ENCODE measurements at places on chromosomes 5 and 9. TPM values are rescaled to one million over a fixed set of nuclear protein-coding genes. Genes with fewer than 3 reads are reported as not detected.

FAM221B gene
- total RNA-seq, result not detected

TAF11L6 gene
- not detected for total RNA-seq

IGIP gene
- 1.0 TPM for total RNA-seq

PNPLA7 gene
- 1.1 TPM for total RNA-seq

COMMD10 gene
- 36.7 TPM for total RNA-seq

TRAF1 gene
- total RNA-seq, result 4.2 TPM

PIP5K1B gene
- total RNA-seq, result not detected

KIF20A gene
- 46.6 TPM for total RNA-seq

PCA3 gene
- total RNA-seq, result not detected

FOXD4L6 gene
- total RNA-seq, result not detected

LCN1 gene
- total RNA-seq, result not detected

PCDHGB5 gene
- 2.1 TPM for total RNA-seq

SPATA31C1 gene
- not detected for total RNA-seq

EIF4E1B gene
- not detected for total RNA-seq

MGAT1 gene
- 87.7 TPM for total RNA-seq

GEMIN5 gene
- total RNA-seq, result 21.6 TPM

ZER1 gene
- total RNA-seq, result 13.9 TPM

AFAP1L1 gene
- 8.2 TPM for total RNA-seq

RAB14 gene
- total RNA-seq, result 45.0 TPM

FCN2 gene
- total RNA-seq, result not detected

C8G gene
- 0.94 TPM for total RNA-seq

POU5F2 gene
- total RNA-seq, result not detected

PCDHGA5 gene
- 0.18 TPM for total RNA-seq

SPINK13 gene
- not detected for total RNA-seq

ZNF618 gene
- 12.2 TPM for total RNA-seq

CNTLN gene
- 5.5 TPM for total RNA-seq

IL7R gene
- 0.38 TPM for total RNA-seq

Measured in A549 treated with ZK216348 at 1 μM for 4 hours (cell line).